ENCODE measurements at places on chromosomes 7 and 10.

DNA sequence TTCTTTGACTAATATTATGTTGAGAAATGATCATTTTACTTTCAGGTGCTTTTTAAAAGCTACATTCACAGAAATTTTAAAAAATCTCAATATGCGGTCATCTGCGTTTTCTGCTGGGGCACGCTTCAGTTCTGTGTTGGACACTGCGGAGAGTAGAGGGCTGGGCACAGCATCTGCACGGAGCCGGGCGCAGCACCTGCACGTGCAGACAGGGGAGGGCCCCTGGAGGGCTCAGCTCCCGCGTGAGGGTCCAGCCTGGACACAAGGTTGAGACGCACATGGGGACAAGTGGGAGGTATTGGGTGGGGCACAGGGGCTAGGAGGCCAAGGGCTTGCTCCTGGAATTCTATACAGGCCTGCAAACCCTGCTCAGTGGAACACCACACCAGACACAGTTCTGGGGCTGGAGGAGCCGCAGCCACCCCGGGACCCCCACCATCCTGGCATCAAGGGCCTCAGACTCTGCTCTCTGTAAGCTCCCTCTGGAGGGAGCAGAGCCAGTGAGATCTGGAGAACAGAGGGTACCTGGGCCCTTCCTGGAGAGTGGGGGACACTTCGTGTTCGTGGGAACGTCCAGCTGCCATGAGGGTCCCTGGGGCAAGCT lies 20.4 kb upstream of the FAM20C start:
- no peak for DNase-seq

GRCh38 chr7:144969787-144970186 lies 133.9 kb upstream of the TPK1 start:
- no peak for DNase-seq

- DNase-seq, result no peak
Measured at GRCh38 chr10:25522946-25523608, 348.3 kb downstream of the GPR158 start.

- no peak for DNase-seq
Measured at GRCh38 chr10:53713431-53713830, 940.8 kb upstream of the MBL2 start.

DNA sequence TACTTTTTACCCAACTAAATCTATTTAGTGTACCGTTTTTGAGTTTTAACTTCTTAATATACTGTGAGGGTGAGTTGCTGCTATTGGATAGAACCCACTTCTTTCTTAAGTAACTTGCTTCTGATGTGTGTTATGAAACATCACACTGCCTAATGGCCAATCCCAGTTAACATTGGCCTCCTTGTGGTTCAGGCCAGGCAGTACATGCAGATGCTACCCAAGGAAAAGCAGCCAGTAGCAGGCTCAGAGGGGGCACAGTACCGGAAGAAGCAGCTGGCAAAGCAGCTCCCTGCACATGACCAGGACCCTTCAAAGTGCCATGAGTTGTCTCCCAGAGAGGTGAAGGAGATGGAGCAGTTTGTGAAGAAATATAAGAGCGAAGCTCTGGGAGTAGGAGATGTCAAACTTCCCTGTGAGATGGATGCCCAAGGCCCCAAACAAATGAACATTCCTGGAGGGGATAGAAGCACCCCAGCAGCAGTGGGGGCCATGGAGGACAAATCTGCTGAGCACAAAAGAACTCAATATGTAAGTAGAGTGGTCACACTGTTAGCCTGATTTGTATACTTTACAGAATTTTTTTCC lies 39.7 kb downstream of the TES start:
- no peak for DNase-seq

DNA sequence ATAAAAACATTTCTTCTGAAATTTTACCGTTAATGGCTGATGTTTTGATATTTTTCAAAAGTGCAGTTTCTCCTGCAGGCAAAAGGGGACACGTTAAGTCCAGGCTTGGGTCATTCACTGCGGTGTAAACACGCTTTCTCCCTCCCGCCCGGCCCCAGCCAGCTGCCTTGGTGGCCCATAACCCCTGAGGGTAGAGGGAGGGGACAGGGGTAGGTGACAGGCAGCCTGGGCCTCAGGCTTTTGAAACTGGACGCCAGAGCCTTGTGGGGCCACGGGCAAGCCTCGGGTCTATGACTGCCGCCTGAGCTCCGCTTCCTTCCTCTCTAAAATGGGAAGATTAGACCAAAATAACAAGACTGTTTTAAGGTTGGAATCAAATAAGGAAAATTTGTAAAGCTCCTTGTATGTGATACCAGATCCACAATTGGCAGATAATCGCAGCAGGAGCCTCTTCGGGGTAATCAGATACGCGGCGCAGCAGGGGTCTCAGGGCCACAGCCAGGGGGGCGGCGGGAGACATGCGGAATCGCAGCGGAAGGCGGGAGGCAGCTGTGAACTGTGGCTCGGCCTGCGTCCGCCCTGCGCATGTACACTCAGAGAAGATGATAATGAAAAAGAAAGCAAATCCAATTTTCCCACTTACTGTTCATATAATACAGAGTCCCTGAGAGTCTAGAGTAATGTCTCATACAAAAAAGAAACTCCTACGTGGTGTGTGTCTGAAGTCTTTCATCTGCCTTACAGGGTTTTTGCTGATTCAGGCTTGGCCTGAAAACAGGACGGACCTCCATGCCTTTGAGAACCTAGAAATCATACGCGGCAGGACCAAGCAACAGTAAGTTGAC lies 138.3 kb downstream of the EGFR start:
- DNase-seq, result no peak

GRCh38 chr7:55400191-55400590 lies 35.1 kb downstream of the LANCL2 start:
- no peak for DNase-seq

DNA sequence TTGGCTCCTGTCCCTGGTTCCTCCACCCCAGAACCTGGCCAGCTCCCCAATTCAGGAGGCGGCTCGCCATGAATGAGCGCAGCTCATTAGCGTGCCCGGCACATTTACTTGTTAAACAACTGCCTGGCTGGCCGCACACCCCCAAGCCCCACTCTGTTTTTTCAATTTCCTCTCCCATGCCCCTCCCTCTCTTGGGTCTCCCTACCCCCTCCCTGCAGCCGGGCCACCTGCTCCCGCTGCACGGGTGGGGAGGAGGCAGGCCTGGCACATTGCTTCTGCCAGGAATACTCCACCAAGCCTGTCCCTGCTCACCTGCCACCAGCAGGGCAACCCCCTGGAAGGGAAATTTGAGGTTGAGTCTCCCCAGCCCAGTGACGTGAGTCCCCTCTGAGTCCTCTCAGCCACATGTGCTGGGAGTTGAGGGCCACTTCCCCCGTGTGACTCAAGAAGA lies 2.5 kb upstream of the SLIT1 start:
- DNase-seq, result no peak

- no peak for DNase-seq
Measured at GRCh38 chr7:36315309-36315944, 74.2 kb upstream of the ANLN start.

DNA sequence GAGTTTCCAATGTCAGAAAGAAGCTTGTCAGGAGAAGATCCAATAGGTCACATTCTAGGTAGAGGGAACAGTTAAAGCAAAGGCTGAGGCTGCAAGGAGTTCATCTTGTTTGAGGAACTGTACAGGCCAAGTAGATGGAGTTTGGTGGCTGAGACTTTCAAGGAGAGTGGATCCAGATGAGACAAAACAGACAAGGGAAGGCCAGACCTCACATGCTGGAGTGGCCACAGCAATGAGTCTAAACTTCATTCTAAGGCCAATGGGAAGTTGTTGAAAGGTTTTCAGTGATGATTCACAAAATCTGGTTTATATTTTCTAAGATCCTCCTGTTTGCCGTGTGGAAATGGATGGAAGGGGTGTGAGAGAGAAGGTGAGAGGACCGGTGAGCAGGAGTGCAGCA lies 40.0 kb downstream of the EPDR1 start:
- DNase-seq, result no peak

GRCh38 chr10:130243015-130243414 lies 106.8 kb downstream of the GLRX3 start:
- DNase-seq, result no peak

GRCh38 chr7:17466216-17466615 lies 167.8 kb downstream of the AHR start:
- DNase-seq, result no peak

- no peak for DNase-seq
Measured at GRCh38 chr10:32163071-32163761, 107.0 kb upstream of the KIF5B start.

DNA sequence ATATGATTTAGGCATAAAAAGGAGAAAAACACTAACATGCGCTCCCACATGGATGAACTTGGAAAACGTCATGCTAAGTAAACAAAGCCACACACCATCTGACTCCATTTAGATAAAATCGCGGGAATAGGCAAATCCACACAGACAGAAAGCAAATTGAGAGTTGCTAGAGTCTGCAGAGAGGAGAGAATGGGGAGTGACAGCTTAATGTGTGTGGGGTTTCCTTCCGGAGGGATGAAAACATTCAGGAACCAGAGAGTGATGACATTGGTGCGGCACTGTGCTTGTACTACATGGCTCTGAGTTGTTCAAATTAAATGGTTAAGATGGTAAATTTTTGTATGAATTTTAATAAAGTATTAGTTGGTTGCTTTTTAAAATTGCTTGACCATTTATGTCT lies 482.9 kb upstream of the AKR1E2 start:
- DNase-seq, result no peak

DNA sequence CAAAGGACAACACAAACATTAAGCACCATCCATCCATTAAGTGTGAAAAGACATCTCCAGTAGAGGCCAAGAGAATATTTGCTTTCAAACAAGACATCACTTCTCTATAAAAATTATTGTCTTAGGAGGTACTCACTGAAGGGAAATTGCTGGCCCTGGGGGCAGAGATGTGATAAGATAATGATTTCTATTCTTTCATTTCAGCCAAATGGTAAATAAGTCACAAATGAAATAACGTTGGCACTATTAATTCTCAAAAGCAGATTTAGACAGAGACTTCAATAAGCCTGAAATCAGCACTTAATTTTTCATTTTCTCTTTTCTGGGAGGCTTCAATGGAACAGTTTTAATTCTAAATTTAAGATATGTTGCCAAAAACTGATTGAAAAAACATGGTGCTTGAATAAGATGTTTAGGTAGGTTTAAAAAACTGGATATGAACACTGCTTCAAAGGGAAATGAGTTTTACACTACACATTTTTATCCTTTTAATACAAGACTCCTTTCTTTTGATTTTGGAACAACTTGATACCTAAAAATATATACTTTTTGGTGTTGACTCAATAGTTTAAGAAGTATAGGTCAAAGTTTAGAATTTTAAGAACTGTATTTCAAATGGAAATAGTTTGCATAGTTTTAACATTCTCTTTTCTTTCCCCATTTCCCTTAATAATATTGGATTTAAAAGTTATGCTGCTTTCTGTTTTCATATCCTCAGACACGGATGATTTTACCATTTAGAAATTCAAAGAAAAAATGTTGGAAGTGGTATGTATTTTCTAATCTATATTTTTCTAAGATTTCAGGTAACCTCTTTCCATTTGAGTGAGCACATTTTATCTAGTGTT lies 204.0 kb downstream of the AHR start:
- DNase-seq, result no peak

- no peak for DNase-seq
Measured at GRCh38 chr10:30865141-30865926, 166.3 kb downstream of the ZNF438 start.

DNA sequence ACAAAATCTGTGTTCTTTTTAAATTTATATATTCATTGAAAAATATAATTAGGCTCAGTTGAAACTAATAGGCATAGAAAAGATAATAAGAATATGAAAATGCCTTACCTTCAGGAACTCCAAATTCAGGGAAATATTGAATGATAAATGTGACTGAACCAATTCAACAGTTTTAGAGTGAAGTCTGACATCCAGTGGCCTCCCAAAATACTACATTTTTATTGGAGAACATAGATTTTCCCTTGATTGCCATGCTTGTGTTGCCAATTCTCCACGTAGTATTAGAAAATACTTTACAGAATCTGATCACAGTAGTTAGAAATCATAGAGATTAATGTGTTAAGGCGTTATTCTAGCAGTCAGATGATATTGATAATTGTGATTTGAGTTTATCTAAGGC lies 1246.7 kb downstream of the GATA3 start:
- peak; percentile 9 for DNase-seq

- no peak for DNase-seq
Measured at GRCh38 chr7:100632951-100633717, 8.2 kb downstream of the TFR2 start.

DNA sequence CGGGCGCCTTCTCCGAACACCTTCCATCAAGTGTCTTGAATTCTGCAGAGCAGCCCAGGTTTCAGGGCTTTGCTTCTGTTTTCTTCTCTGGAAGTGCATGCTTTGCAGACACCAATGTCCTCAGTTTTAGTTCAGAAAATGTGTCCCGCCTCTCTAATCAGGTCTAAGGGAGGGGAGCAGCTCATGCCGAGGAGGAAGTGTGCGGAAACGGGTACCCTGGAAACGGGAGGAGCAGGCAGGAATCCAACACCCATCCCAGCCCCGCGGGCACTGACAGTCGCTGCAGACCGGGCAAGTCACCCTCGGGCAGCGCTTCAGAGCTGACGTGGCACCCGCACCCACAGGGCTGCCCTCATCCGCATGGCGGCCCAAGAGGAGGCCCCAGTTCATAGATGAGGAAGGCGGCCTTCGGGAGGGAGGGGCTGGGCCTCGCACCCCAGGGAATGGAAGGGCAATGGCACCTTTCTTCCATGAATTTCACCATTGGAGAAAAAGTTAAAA lies 338.7 kb downstream of the DNAJB6 start:
- no peak for DNase-seq

GRCh38 chr10:123884907-123885381 lies 6.7 kb downstream of the CPXM2 start:
- DNase-seq, result no peak

DNA sequence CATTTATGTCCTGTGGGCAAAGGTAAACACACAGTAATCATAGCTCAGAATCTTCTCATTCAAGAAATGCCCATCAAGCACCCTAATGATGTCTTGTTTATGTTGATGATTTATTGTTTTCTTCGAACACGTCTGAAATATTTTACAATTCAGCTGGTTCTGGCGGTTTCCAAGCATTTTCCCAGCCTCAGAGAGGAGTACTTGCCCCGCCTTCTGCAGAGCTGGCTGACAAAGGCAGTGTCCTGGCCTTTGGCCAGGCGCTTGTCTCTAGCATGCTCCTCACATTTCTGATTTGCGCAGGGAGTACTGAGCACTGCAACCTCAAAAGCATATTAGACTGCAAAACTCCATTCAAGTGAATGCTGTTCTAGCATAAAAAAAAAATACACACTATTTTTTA lies 314.2 kb upstream of the GNAI1 start:
- no peak for DNase-seq

DNA sequence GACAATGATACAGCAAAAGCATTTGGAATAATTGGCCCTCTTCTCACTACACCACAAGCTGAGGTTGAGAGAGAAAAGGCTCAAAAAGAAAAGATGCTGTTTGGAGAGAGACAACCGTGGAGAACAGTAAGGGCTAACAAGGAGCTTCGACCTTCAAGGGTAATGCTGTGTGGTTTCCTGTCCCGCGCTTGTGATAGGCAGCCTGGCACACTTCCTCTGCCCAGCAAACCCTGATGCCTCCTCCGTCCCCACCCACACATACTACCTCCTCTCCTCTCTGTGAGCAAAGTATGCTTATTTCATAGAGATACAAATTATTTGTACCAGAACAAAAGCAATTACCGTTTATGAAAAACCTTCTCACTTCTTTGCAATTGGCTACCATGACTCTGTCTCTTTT lies 755.4 kb downstream of the KCNMA1 start:
- DNase-seq, result peak; percentile 66

Data from KG1 (cell line).